Hypothalamus (tissue), 51 donors: ENCODE measurements at places on chromosomes 1 and 21.

DNA sequence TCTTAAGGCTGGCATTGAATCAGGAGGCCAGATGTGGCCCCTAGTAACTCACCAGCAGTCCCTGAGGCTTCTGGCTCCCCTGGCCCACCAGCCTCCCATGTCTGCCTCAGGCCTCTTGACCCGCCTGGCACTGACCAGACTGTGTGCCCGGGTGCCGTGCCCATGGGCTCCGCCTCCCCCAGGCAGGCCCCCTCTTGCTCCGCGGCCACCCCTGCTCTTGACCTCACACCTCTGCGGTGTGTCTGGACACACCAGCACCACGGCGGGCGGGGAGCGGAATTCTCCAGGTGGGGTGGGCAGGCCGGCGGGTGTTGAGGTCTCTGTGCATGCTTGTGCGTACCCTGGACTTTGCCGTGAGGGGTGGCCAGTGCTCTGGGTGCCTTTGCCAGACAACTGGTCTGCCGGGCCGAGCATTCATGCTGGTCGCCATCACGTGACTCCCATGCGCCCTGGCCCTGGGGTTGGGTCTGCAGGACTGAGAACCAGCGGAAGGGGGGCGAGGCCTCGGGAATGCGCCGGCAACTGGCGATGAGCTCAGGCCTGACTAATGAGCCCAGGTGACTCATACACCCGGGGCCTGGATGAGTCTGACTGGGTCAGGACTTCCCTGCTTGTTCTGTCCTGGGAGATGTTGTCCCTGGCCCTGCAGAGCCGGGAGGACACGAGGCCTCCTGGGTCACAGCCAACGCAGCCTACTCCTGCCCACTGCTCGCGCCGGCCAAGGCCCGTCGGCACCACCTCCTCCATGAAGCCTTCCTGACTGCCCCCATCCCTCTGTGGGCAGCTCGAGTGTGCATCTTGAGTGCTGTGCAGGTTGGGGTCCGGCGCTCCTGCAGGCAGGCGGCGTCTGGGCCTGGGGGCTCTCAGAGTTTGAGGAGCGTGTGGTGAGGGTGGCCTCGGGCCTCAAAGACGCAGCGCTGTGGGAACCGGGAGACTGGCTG, 22.6 kb downstream of the COL18A1 start:
- no peak for DNase-seq

DNA sequence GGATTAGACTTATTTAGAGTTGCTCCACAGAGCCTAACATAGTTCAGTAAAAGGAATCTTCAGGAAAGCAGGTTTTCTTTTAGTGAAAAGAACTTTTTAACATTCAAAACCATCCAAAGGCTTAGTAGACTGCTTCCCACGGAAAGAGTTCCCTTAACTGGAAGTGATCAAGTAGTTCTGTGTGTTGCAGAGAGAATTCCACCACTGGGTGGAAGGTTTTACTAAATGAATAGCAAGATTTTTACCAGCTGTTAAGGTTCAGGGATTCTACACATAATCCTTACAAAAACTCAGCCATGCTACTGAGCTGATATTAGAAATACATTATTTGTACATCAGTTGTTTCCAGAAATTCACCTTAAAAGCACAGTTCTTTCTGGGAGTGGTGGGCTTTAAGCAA, 119.7 kb downstream of the GDAP2 start:
- DNase-seq, result no peak

GRCh38 chr1:200665861-200666260, 3.8 kb downstream of the DDX59 start:
- DNase-seq, result no peak

GRCh38 chr1:53371851-53372250, 44.0 kb upstream of the LRP8 start:
- no peak for DNase-seq

DNA sequence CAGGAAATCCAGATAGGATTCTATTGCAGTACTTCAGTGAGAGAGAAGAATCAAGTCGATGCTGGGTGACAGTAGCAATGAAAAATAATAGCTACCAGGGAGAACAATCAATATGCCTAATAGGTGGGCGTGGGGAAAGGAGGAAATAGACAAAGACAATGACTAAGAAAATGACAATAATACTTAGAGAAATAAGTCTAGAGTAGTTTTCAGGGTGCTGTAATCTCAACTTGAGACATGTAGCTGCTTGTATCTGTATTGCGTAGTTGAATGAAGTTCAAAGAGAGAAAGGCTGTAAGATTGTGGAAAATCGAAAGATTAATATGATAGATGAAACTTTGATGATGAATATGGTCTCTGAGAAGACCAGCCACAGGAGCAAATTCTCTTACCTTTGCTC, 2.6 kb downstream of the STXBP3 start:
- DNase-seq, result no peak

GRCh38 chr1:4975856-4976255, 321.4 kb downstream of the AJAP1 start:
- DNase-seq, result no peak

- no peak for DNase-seq
Observed at GRCh38 chr1:198939286-198939685, 300.4 kb downstream of the PTPRC start.

DNA sequence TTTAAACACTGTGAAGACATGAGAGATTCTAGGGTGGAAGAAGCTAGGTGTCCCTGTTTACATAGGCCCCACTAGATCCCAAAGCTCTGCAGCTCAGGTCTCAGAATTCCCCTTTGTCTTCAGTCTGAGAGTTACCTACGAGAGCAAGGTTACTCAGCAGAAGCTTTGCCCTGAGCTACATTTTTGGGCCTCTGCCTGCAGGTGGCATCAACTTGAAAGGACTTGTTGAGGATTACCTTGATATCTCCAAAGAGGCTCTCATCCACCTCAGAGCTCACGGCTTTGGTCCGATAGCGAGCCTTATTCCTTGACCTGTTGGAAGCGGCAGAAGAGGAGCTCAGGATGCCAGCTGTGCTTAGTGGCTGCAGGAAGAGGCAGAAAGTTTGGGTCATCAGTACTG, 7.0 kb downstream of the CFAP45 start:
- no peak for DNase-seq

DNA sequence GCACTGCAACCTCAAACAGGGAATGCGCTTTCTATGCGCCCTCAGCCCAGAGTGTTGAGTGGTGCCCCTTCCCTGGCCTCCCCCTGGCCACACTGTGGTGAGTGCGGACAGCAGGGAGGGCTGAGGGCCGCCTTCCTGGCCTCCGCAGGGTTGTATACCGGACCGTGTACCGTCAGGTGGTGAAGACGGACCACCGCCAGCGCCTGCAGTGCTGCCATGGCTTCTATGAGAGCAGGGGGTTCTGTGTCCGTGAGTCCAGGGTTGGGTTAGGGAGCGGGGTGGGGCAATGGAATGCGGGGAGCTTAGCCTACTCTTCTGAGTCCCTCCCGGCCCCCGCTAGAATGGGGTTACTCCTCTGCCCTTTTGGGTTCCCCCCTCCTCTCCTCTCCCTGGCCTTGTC, 11.7 kb downstream of the PEAR1 start:
- DNase-seq, result no peak

DNA sequence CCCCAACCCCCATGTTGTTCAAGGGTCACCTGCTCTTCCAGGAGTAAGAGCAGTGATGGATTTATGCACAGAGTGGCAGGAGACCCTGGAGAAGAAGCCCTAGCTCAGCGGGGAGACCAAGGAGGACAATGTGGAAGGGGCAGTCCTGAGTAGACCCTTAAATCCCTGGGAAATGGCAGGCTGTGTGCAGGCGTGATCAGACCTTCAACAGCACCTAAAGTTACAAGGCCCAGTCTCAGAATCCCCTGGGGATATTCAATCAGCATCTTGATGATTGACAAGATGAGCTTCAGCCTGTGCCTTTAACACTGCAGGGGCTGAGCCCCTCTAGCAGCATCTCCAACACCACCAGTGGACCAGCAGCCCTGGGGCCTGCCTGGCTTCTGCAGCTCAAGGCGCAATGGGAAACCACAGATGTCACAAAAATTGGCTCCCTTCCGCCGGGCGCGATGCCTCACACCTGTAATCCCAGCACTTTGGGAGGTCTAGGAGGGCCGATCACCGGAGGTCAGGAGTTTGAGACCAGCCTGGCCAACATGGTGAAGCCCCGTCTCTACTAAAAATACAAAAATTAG, 60.4 kb downstream of the IRF2BP2 start:
- DNase-seq, result no peak

DNA sequence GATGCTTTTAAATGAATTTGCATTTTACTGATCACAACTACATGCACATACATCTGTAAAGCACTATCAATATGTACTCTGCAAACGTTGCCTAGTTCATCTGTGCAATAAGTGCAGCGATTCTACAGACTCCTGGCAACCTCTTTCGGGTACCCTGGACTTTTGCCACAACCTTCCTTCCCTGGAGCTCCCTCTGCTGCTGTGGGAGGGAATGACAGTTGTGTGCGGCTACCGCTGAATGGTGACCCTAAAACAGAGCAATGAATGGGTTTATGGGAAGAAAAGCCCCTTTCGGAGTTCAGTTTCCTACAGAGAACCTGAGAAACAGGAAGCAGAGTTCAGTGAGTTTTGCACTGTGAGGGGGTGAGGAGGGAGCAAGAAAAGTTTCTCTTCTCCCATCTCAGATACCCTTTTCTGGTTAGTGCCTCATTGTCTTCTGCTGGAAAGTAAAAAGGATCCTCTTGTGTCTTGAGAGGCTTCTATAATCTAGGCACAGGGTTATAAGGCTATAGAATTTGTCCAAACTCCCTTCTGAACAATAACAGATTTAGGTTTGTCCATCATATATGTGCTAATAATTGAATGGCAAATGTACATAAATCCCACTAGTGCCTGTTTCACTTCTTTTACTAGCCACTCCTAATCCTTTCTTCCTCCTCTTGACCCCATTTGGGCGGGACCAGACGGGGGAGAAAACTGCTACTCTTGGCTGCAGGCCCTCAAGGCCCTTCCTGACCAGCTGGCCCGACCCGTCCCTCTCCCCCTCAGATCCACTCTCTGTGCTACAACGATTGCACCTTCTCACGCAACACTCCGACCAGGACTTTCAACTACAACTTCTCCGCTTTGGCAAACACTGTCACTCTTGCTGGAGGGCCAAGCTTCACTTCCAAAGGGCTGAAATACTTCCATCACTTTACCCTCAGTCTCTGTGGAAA, 19.8 kb upstream of the SARS1 start:
- DNase-seq, result no peak

DNA sequence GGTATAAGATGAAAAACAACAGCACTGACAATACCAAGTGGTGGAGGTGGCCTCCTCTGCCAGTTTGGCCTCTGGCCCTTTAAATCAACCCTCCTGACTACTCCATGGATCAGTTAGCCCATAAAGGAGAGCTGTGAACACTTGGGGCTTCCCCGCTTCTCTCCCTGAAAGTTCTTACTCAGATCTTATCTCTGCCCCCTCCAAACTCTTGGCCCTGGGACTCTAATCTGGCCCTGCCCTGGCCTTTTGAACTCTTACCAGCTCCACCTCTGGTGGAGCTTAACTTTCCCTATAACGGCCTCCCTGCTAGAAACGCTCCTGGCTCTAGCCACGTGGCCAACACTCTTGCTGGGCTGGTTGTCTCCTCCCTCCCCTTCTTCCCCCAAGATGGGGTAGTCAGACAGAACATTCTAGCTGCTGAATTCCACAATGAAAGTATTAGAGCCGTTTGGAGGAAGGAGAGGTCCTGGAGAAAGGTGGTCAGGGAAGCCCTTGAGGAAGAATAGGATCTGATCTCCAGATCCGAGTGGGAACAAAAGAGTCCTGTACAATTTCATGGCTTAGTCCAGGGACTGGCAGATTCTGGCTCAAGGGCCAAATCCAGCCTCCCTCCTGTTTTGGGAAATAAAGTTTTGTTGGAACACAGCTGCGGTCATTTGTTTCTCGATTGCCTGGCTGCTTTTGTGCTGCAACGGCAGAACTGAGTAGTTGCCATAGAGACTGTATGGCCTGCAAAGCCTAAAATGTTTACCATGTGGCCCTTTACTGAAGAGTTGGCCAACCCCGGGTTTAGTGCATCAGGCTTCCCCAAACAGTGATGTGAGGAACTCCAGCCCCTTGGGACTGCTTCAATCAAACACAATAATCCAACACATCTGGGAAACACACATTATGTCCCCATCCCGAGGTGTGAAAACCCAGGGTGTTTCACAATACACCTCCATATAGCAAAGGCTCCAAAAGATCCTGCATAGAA, 9.5 kb upstream of the PIGR start:
- DNase-seq, result no peak

DNA sequence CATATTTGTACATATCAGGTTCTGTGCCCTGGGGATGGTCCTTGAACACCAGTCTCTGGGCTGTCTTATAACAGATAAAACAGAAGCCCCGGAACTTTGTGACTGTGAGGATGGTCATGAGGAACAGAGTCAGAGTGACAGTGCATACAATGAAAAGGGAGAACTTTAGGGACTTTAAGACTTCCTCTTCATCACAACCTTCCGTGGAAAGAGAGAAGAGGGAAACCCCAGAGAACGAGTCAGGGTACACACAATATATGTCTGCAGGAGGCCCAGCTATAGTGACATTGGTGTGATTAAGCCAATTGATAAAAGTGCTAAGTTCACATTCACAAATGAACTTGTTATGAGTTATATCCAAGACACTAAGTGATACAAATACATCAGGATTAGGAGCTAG, 32.1 kb downstream of the TLR5 start:
- no peak for DNase-seq

- no peak for DNase-seq
Observed at GRCh38 chr21:26445440-26445839, 127.6 kb downstream of the CYYR1 start.

DNA sequence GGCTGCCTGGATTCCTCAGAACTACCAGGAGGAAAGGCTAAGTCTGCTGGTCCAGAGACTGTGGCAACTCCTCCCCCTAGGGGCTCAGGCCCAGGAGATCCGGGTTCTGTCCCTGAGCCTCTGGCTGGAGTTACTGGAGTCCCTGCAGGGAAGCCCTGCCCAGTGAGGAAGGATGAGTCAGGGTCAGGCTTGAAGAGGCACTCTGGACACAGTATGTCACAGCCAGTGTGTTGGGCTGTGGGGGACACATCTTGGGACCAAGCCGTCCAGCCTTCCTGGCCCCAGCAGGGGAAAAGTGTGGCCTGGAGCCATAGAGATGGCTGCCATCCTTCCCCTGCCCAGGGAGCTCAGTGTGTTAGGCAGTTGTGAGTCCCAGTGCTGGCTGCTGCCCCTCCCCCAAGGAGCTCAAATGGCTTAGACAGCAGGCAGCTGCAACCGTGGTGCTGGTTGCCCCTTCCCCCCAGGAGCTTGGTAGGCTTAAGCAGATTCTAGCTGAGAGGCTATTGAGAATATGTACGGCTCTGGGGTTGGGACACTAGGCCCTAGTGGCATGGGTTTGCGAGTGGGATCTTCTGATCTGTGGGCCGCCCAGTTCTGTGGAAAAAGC, 28.2 kb upstream of the RABGAP1L start:
- DNase-seq, result no peak

- no peak for DNase-seq
Observed at GRCh38 chr1:117321680-117322609, 45.3 kb upstream of the MAN1A2 start.

DNA sequence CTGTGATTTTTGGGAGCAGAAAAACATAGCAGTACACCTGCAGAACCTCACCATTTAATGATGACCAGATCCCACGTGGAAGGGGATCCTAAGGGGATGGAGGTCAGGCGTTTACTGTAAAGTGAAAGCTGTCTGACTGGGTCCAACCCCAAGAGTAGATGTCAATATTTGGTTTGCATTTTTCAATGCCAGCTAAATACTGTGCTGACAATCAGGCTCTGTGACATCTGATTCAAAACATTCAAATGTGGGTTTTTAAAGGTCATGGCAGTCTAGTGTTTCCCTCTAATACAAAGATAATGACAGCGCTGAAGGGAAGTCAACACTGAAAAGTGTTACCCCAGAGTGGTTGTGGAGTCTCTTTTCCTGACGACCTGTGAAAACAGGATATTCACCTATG, 68.1 kb downstream of the SPAG17 start:
- no peak for DNase-seq

- DNase-seq, result no peak
Observed at GRCh38 chr21:31235671-31236450, 108.2 kb downstream of the TIAM1 start.

- peak; percentile 94 for DNase-seq
Observed at GRCh38 chr1:25239681-25240541, 7.3 kb downstream of the RSRP1 start.
